ENCODE measurements at places on chromosomes 11 and 22.
A peak's percentile ranks its signal among the peaks of the same experiment; 100 is the strongest.

- H3K4me1 ChIP-seq, result no peaks in the 10 kb centered on the region
- no peaks in the 10 kb centered on the region for H3K36me3 ChIP-seq
- H3K4me3 ChIP-seq, result no peak overlapping the region
These were observed 19.0 kb downstream of the RNH1 start for GRCh38 chr11:488062-488461.

GRCh38 chr11:107665018-107665417 lies 46.8 kb downstream of the SLN start:
- no peak for DNase-seq
- peaks cover 5% of the 10 kb centered on the region for H3K4me1 ChIP-seq
- no peak overlapping the region for H3K4me3 ChIP-seq
- no peak overlapping the region for H3K27ac ChIP-seq

- H3K4me3 ChIP-seq, result no peak overlapping the region
- no peak overlapping the region for H3K27ac ChIP-seq
- no peaks in the 10 kb centered on the region for H3K36me3 ChIP-seq
- no peak for DNase-seq
- peaks cover 8% of the 10 kb centered on the region for H3K4me1 ChIP-seq
These were observed 179.0 kb downstream of the CHST1 start for GRCh38 chr11:45486461-45486860.

DNA sequence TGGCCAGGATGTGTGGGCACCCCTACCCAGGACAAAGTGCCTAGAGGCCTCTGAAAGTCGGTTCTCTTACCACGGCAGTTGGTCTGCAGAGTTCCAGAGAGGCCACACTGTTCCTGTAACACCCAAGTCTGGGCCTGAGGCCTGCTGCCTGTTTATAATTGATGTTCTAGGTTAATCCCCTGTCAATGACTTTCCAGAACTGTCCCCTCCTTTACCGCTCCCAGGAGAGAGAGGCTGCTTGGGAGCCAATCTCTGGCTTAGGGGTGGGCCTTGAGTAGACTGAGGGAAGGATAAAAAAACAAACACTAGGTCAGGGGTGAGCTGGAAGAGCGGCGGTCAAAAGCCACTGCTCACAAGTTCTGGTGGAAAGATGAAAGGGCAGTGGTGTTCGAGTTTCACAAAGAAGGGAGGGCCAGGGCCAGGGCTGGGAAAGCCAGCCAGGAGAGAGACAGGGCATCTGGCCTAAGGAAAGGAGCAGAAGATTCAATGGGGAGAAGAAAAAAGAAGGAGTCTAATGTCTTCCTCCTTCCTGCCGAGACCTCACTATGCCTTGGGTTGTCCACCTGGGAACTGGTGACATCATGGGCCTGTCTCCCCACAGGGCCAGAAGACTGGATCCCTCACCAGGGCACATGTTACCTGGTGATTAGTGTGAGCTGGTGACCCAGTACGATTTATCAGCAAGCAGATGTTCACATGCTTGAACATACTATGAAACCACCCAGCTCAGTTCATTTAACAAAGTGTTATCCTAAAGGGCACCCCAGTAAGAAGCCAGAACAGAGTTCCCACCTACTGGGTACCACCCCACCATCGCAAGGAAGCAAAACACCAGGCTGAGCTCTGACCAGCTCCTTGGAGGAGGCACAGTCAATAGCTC lies 50.2 kb downstream of the PC start:
- no peak for DNase-seq
- no peak overlapping the region for H3K4me3 ChIP-seq
- peaks cover 22% of the 10 kb centered on the region for H3K4me1 ChIP-seq
- H3K27ac ChIP-seq, result no peak overlapping the region

- H3K27me3 ChIP-seq, result no peaks in the 10 kb centered on the region
- no peak for DNase-seq
- no peak overlapping the region for H3K27ac ChIP-seq
- no peaks in the 10 kb centered on the region for H3K36me3 ChIP-seq
These were observed 19.8 kb downstream of the LRP4 start for GRCh38 chr11:46898396-46899095.

- H3K36me3 ChIP-seq, result peaks cover 6% of the 10 kb centered on the region
- no peak overlapping the region for H3K4me3 ChIP-seq
- peaks cover 6% of the 10 kb centered on the region for H3K4me1 ChIP-seq
- no peak overlapping the region for H3K27ac ChIP-seq
These were observed 156.5 kb downstream of the FCHSD2 start for GRCh38 chr11:72985645-72986044.

DNA sequence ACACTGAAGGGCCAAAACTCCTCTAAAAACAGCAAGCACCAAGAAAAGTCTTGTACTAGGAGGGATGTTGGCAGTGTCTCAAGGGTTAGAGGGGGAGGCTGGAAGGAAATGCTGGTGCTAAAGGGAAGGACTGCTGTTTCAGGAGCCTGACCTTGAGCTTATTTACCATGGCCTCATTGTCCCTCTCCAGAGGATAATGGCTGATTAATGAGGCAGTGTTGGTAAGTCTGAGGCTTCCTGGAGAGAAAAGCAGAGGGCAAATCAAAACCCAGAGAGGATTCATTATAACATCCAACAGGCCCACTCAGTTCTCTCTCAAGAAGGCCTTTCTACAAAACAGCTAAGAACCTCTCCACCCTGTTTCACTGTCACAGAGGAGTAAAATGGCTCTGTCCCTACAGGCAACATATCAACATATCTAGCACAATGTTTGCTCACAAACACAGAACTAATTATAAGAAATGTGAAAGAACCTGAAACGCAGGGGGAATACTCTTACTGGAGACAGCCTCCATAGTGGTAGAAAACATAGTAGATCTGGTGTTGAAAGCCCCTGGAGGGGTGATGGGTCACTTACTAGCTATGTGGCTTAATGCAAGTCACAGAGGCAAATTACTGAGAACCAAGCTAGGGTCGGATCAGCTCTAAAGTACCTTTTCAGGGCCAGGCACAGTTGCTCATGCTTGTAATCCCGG lies 31.4 kb downstream of the NUMA1 start:
- no peak overlapping the region for H3K27ac ChIP-seq
- H3K4me3 ChIP-seq, result no peak overlapping the region
- H3K36me3 ChIP-seq, result no peaks in the 10 kb centered on the region
- DNase-seq, result no peak
- H3K4me1 ChIP-seq, result peaks cover 16% of the 10 kb centered on the region

DNA sequence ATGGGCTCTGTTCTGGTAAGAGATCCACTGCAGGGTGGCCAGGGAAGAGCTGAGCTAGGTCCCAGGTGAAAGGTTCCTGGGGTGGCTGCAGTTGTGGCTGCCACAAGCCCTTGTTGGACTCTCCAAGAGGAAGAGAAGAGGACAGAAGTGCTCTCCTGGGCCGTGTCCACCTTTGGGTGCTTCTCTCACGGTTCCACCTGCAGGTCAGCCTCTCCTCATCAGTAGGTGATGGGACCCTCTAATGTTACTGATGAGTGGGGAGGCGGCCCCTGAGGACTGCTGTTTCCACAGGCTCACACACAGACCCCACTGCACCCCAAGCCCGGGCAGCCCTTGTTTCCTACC lies 804.9 kb downstream of the BRD1 start:
- H3K4me3 ChIP-seq, result no peak overlapping the region
- no peaks in the 10 kb centered on the region for H3K27me3 ChIP-seq
- H3K4me1 ChIP-seq, result no peaks in the 10 kb centered on the region
- H3K27ac ChIP-seq, result no peak overlapping the region
- H3K36me3 ChIP-seq, result no peaks in the 10 kb centered on the region

DNA sequence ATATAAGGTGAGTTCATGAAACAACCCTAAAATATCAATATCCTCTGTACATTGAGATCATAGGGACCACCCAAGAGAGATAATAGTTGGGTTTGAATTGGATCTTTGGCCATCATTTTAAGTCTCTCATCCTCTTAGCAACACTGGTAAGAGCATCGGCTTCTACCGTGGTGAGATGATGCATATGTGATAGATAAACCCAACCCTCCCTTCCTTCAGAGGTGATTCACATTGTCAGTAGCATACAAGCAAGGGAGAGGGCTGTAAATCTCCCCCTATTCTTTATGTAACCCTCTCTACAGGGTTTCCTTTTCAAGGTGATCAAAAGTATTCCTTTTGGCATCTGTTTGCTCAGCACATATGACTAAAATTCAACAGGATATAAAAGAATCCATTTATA lies 102.4 kb upstream of the MTMR2 start:
- H3K27ac ChIP-seq, result no peak overlapping the region
- no peak overlapping the region for H3K4me3 ChIP-seq
- DNase-seq, result no peak

- peak; percentile 72 for DNase-seq
- H3K4me3 ChIP-seq, result no peak overlapping the region
- peaks cover 14% of the 10 kb centered on the region for H3K4me1 ChIP-seq
- no peaks in the 10 kb centered on the region for H3K36me3 ChIP-seq
These were observed 102.2 kb downstream of the MICAL3 start for GRCh38 chr22:17921871-17922821.

GRCh38 chr11:83219095-83219494 lies 25.6 kb downstream of the ANKRD42 start:
- no peaks in the 10 kb centered on the region for H3K4me1 ChIP-seq
- peak; percentile 38 for DNase-seq
- H3K27me3 ChIP-seq, result no peaks in the 10 kb centered on the region
- no peak overlapping the region for H3K4me3 ChIP-seq
- no peaks in the 10 kb centered on the region for H3K36me3 ChIP-seq
- H3K27ac ChIP-seq, result no peak overlapping the region

DNA sequence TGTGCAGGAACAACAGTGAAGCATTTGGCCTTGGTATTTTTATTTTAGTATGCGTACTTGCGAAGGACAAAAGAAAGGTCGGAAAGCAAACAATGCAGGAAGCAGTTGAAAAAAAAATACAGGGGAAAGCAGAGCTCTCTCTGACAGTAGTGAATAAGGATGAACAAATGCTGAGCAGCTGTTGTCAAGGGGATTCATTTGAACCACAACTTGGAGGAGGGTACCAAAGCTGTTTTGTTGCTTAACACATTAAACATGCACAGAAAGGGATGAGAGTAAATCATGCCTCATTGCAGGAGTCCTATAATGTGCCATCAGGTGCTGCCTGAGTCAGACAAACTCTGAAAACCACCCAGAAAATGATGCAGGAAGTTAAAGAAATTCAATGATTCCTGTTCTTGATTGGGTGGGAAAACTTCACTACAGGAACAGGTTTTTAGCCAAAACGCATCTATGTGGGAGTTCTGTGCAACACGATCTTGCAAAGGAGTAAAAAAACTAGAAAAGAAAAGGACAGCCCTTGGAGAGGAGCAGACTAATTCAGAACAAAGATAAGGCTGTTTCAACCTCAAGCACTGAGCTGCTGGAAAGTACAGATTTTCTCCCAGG lies 2113.5 kb downstream of the LRRC4C start:
- no peak overlapping the region for H3K4me3 ChIP-seq
- H3K36me3 ChIP-seq, result no peaks in the 10 kb centered on the region
- no peak overlapping the region for H3K27ac ChIP-seq
- no peak for DNase-seq
- peaks cover 3% of the 10 kb centered on the region for H3K4me1 ChIP-seq
- no peaks in the 10 kb centered on the region for H3K27me3 ChIP-seq

DNA sequence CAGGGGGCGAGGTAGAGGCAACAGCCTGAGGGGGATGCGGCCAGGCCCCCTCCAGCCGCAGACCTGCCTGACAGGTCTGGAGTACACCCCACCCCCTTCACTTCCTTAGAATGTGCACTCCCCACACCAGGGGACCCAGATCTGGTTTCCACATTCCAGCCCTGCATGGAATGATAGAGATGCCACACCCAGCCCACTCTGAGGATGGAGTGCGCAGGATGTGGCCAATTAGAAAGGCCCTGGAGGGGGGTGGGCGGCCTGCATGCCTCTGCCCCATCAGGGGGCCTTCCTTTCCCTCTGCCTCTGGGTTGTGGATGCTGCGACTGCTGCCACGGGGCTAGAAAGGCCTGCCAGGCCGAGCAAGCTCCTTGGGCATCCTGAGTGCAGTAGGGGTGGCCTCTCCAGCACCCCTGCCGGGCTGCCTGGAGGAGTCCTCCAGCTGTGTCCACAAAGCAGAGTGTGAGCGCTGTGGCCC lies 28.2 kb upstream of the MGAT3 start:
- DNase-seq, result peak; percentile 85
- H3K27ac ChIP-seq, result no peak overlapping the region
- H3K4me3 ChIP-seq, result no peak overlapping the region
- no peaks in the 10 kb centered on the region for H3K27me3 ChIP-seq
- peaks cover 16% of the 10 kb centered on the region for H3K4me1 ChIP-seq

DNA sequence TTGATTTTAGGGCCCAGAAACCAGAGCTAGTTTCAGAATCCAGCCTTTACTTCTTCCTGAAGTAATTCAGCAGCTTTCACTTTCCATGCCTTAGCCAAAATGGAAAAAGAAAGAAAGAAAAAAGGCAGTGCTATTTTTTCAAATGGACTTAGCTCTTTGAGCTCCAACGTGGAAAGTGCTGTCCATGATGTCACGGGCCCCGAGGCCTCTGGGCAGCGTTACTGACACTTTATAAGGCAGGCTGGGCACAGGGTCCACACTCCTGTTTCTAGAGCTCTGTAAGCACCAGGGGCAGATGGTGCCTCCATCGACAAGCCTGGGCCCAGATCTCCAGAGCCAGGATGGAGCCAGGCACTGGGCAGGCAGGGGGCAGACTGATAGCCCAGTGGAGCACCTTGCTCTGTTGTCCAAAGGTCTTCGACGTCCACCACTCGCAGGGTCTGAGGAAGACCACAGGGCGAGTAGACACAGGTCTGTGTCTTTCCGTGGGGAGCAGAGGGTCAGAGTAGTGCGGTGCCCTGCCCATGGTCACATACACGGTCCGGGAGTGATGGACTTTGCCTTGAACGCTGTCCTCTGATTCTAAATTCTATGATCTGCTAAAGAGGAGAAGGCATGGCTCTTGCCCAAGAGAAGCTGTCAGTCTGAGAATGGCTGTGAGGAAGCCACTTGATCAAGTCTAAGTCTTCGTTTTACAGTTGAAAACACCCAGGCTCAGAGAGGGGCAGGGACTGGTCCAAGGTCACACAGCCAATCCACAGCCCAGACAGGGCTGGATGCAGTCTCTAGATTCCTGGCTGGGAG lies 22.0 kb upstream of the WNT11 start:
- no peaks in the 10 kb centered on the region for H3K4me1 ChIP-seq
- H3K36me3 ChIP-seq, result no peaks in the 10 kb centered on the region
- no peak overlapping the region for H3K27ac ChIP-seq
- H3K27me3 ChIP-seq, result peaks cover under 1% of the 10 kb centered on the region
- DNase-seq, result no peak

DNA sequence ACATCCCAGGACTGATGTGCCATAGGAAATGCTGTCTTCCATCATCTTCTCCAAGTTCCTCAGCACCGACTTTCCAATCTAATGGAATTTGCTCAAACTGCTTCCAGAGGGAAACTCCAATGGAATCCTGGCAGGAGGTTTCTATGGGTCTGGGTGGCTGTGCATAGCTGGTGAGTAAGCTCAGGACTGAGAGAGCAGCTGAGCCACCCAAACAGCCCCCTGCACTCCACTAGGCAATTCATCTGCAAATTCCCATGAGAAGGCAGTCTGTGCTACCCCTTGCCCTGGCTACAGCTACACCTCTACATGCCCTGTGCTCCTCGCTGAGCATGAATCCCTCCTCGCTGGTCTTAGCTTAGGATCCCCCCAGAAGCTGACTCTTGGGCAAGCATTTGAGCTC lies 127.9 kb upstream of the CSNK2A3 start:
- H3K4me3 ChIP-seq, result no peak overlapping the region
- H3K36me3 ChIP-seq, result no peaks in the 10 kb centered on the region
- no peak overlapping the region for H3K27ac ChIP-seq
- no peaks in the 10 kb centered on the region for H3K27me3 ChIP-seq
- no peak for DNase-seq
